ENCODE measurements at places on chromosomes 6 and 20. TPM values are rescaled to one million over a fixed set of nuclear protein-coding genes. Genes with fewer than 3 reads are reported as not detected.

DNA sequence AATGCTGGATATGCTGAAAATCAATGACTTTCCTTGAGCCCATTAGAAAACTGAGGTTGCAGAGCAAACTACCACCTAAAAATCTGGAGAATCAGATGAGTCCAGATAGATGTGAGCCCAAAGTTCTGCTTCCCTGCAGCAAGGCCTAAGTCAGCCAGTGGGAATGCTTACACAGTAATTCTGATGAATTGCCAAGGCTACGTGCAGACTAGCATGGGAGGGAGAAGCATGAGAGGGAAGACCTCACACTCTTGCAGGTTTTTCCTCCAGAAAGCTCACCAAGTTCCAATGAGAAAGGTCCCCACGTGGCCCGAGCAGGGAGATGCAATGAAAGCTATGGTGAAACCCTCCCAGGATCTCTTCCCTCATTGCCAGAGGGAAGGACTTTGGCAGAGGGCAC is 104.8 kb upstream of the SIRPA start:
- DNase-seq = no peak

DNA sequence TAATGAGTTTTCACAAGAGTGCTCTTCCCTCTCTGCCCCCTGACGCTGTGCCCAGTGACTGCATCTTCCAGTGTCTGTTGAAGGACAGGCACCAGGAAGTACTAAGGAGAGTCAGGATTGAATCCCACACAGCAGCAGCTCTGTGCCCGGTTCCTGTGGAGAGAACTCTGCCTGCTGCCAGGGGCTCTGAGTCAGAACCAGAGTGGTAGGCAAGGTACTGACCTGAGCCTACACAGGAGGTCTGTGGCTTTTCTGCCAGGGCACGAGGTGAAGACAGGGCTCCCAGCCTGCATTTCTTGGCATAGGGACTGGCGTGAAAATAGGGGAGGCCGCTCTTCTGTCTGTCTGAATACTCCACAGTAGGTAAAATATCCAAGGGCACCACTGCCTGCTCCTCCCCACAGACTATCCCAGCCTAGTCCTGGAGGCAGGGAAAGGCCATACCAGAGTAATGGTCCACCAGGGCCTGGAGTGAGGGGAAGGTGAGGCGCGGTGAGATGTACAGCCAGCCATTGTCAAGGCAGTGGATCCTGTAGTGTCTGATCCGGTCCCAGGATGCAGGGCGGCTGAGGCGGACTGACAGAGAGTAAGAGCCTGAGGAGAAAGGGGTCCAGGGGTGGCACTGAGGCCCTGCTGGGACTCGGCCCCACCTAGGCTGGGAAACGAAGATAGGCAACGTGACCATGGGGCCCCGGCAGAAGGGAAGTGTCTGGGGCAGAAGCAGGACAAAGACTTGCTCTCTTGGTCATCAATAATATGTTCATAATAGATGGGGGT is 9.4 kb downstream of the RAB5IF start:
- no peak for DNase-seq

DNA sequence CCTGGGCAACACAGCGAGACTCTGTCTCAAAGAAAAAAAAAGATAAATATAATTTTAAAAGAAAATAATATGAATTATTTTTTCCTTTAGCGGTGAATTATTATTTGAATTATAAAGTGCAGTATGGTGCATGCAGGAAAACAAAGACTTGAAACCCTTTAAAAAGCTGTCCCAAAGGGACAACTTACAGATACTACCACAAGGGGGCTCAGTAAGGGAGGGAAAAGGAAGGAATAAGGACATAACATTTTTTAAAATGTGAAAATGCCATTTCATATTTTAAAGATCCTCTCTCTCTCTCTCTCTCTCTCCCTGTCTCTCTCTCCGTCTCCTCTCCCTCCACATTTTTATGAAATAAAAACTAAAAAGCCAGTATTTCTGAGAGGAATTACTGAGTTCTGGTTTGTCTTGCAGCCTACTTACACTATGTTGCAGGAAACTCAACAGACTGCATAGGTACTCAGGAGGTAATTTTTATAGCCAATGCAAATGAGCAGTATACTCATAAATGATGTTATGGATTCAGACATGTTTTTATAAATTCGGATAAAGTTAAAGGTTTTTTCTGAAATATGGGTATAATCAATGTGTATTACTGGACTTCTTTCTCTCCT is 455.0 kb upstream of the GJE1 start:
- peak; percentile 43 for DNase-seq

GRCh38 chr6:160253714-160254113 is 4.9 kb downstream of the SLC22A2 start:
- no peak for DNase-seq

GRCh38 chr20:4113615-4114603 is 98.6 kb upstream of the RNF24 start:
- DNase-seq = no peak

GRCh38 chr6:113476937-113477839 is 380.0 kb upstream of the MARCKS start:
- no peak for DNase-seq

DNA sequence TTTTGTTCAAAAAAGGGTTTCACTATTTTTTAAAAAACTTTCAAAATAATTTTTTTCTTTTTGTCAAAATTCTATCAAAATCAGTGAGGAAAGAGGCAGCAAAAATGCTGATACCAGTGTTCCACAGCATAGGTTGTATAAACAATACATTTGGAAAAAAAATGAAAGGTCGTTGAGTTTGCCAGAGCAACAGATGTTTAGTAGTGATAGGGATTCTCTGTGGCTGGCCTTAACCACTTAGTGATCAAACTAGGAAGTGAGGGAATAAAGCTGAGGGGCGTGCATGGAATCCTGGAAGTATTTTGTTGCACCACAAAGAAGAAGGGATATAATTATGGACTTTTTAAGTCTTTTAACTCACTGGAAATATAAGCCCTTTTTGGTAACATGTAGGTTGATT is 555.3 kb upstream of the CHD6 start:
- DNase-seq = no peak

GRCh38 chr6:39422238-39422637 is 99.7 kb upstream of the KCNK16 start:
- DNase-seq = no peak

Gene UBE2C
- total RNA-seq = 108 TPM

DNA sequence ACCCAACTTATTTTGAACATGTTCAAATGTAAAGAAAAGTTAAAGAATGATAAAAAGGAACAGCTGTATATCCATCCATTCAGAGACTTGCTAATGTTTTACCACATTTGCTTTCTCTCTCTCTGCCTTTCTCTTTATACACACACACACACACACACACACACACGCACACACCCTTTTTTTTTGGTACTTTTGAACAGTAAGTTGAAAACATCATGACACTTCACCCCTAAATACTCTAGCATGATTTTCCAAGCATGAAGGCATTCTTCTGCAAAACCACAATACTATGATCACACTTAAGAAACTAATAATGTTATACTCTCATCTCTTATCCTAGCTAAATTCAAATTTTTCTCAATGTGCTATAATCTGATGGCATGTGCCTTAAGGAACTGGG is 192.3 kb downstream of the UTRN start:
- no peak for DNase-seq

Gene OVOL2
- total RNA-seq = not detected

- DNase-seq = no peak
Observed at GRCh38 chr6:89009624-89010059, 46.2 kb upstream of the RNGTT start.

Gene C4B
- 6.5 TPM for total RNA-seq

DNA sequence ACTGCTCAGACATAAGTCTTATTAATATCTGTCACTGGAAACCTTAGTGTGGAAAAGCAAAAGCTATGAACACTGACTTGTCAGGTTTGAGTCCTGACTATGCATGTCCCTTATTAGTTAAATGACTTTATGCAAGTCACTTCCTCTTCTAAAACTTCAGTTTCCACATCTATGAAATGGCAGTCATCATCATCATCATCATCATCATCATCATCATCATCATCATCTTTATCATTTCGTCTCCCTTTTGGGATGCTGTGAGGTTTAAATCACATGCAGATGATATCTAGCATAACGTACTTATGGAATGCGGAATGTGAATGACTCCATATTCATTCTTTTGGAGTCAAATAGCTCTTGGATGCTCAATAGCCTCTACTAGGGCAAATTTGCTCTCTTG is 24.5 kb downstream of the HDGFL1 start:
- no peak for DNase-seq

DNA sequence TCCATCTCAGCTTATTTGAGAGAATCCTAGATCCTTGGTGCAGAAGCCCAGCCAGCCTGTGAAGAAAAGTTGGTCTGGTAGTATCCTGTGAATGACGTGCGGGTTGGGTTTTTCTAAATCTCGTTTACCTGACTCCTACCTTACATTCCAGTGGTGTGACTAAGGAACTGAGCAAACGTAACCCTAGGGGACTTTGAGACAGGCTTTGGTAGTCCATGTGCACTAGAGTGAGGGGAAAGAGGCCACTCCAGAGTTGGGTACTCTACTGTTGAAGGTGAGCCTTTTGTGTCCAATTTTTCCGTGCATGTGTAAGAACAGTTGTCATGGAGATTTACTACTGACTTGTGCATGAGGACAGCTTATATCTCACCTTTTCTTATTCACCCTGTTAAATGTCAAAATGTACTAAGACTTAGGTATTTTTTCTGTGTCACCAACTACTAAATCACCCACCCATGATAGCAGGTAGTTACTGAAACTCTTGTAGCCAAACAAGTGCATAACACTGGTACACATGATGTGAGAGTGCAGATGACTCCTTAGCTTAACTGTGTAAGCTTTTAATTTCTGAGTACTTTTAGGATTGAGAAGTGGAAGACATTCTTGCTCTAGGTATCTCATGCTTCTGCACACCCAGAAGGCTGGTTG is 26.3 kb upstream of the PLCG1 start:
- DNase-seq = no peak

- peak; percentile 38 for DNase-seq
Observed at GRCh38 chr6:1767481-1768246, 157.9 kb downstream of the FOXC1 start.

Gene PNPLA1
- not detected for total RNA-seq

DNA sequence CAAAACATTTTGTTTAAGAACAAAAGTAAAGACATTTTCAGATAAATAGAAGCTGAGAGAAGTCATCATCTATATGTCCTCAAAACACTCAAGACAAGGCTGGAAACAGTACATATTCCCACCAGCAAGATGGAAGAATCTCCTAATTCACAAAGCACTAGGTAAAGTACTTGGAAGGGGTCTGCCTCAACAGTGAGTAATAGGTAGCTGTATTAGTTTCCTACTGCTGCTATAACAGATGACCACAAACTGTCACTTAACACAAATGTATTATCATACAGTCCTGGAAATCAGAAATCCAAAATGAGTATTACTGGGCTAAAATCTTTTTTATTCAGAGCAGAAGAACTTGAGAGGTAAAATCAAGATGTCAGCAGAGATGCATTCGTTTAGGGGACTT is 40.6 kb downstream of the ZKSCAN8 start:
- DNase-seq = no peak

DNA sequence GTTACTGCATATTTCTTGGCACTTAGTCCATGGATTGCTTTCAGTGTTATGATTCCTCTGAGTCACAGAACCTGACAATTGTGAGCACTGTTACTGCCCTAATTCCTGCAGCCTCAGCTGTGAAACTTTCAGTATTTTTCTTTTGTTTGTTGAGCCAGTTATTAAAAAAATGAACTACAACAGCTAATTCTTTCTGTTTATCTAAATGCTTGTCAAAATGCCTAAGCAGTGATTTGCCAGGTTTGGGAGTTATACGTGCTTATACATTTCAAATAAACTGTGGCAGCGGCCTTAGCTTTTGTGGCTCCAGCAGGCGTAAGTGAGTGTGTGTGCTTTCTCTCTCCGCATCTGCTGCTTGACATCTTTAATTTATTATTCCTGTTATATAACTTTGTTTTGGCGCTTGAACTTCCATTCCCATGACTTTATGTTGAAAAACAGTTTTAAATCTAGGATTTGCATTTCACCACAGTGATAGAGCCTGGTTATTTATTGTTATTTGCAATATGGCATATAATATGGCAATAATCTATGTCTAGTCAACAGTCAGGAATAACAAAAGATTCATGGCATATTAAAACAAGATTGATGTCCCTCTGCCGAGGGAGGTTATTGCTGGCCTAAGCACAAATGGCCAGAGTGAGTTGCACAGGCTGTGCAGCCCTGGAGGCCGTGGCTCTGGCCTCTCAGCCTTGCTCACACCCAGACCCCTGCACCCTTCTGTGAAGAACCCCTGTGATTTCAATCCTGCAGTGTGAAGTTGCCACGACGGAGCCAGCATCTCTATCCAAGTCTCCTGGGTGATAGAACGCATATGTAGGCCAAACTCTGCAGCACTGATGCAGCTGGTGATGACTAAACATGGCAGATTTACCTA is 303.4 kb downstream of the THBS2 start:
- no peak for DNase-seq

- DNase-seq = no peak
Observed at GRCh38 chr6:120918137-120918536, 416.1 kb downstream of the TBC1D32 start.

GRCh38 chr6:102950967-102951366 is 1557.5 kb downstream of the GRIK2 start:
- no peak for DNase-seq

DNA sequence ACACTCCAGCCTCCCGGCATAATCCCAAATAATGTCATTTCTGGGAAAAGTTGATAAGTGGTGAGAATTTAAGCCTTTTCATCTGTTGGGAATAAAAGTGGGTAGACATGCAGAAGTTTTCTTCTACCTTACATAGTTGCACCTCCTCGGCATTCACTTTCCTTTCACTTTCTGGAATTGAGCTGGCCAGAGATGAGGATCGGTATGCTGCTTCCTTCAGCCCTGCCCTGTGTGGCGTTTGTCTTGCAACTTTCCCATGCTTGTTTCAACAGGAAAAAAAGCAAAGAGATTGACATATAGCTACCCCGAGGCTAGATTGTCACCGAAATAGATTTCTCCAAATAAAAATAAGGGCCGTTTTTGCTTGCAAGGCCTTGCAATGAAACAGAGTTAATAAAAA is 65.8 kb upstream of the JAG1 start:
- DNase-seq = peak; percentile 47

DNA sequence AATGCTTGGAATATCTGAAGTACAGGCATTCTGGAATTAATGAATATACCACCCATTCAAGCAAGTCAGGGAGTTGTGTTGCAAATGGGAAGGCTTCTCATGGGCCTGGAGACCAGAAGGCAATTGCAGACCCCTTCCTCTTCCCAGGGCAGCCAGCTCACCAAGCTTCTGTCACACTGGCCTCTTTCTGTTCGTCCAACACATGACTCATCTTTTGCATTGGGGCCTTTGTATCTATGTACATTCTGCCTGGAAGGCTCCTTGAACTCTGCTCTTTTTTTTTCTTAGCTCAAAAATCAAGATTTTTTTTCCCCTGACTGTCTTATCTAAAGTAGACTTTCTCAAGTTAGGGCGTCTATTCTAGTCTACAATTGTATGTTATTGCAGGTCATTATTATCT is 132.9 kb upstream of the MYLIP start:
- peak; percentile 48 for DNase-seq

Measured in endothelial cell of umbilical vein (primary cell).